Fibroblast of villous mesenchyme (primary cell): ENCODE measurements at places on chromosomes 2 and 18. TPM values are rescaled to one million over a fixed set of nuclear protein-coding genes. Genes with fewer than 3 reads are reported as not detected.
A peak's percentile ranks its signal among the peaks of the same experiment; 100 is the strongest.

DNA sequence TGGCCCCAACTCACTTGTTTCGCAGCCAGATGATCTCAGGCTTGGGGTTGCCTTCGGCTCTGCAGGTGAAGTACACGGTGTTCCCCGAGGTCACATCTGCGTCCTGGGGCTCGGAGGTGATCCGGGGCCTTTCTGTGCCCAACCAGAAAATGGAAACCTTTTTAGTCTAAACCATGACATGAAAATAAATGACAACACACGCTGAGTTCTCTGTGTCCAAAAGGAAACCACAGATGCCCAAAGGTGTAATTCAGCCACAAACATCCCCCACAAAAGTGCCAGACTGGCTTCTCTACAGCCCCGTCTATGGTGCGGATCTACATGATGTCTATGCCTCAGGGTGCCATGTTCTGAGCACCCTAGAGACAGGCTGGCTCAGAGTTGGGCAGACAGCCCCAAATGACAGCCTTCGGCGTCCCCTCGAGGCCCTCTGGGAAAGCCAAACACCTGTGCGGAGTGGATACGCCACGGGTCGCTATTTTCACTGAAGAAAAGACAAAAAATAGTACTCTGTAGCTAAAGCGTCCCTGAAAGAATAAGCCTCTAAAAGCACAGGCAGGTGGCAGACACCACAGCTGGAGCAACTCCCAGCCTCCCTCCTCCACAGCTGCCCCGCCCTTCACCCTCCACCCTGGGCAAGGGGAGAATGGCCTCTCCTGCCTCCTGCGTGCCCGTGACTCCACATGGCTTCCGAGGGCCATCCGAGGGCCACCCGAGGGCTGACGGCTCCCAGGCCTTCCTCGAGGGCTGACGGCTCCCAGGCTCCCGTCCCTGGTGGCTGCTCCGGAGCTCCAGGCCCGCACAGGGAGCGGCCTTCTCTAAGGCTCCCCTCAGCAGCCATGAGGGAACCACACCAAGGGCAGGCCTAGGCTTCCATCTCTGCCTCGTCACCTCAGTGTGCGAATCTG is 67.1 kb downstream of the PXDN start:
- no peak for DNase-seq

GRCh38 chr18:22525883-22526282 is 108.2 kb upstream of the CTAGE1 start:
- no peak for DNase-seq

- peak; percentile 16 for DNase-seq
These were observed 38.3 kb downstream of the TMEM17 start for GRCh38 chr2:62467475-62468321.

GRCh38 chr2:101415220-101415619 is 27.9 kb upstream of the CREG2 start:
- no peak for DNase-seq

- no peak for DNase-seq
These were observed 10.3 kb upstream of the GALNT14 start for GRCh38 chr2:31148514-31148913.

Gene MPP4
- 5.2 and 5.5 TPM in 2 replicates for total RNA-seq

DNA sequence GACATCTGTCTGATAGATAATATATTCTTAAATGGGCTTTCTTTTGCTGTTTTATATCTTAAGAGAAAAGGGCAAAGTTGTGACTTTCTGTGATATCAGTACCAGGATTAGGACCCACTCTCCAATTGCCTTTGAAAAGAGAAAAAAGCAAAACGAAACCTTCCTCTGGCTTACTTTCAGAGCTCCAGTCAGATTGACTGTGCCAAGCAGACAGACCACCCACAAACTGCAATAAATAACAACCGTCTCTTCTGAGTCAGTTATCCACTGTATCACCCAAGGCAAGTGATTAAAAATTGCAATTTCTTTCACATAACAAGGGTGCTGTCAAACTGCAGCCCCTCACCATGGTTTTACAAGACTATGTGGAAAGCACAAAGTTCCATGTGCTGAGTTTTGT is 230.5 kb upstream of the SETBP1 start:
- DNase-seq = no peak

Gene HRH4
- total RNA-seq = under 0.01 TPM in 1 of 2 replicates, not detected in the other

GRCh38 chr2:58629545-58630119 is 388.5 kb upstream of the FANCL start:
- DNase-seq = no peak

Gene ABCG5
- not detected in 2 replicates for total RNA-seq

- peak; percentile 34 for DNase-seq
These were observed 39.1 kb upstream of the FAM136A start for GRCh38 chr2:70340761-70341476.

Gene PAX3
- not detected in 2 replicates for total RNA-seq

- no peak for DNase-seq
These were observed 7.8 kb upstream of the DGUOK start for GRCh38 chr2:73918856-73919255.

Gene THAP4
- 35.4 and 36.7 TPM in 2 replicates for total RNA-seq

Gene TUBA4B
- not detected in 2 replicates for total RNA-seq

Gene EML6
- total RNA-seq = 0.32 and 1.3 TPM in 2 replicates

DNA sequence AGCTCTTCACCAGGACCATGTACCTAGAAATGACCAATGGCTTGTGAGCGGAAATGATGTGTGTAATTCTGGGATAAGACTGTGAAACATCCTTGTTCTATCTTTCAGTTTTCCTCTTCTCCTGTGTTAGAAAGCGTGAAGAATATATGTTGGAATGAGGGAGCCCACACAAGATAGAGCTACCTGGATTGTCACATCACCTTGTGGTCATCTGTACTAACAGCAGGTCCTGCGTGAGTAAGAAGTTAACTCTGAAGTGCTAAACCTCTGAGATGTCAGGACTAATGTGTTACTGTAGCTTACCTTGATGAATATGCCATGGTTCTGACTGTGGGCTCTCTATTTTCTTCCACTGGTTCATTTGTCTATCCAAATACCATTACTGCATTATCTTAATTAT is 75.6 kb downstream of the FASTKD2 start:
- DNase-seq = no peak

Gene GBX2
- 1.6 TPM in 1 of 2 replicates, not detected in the other for total RNA-seq

DNA sequence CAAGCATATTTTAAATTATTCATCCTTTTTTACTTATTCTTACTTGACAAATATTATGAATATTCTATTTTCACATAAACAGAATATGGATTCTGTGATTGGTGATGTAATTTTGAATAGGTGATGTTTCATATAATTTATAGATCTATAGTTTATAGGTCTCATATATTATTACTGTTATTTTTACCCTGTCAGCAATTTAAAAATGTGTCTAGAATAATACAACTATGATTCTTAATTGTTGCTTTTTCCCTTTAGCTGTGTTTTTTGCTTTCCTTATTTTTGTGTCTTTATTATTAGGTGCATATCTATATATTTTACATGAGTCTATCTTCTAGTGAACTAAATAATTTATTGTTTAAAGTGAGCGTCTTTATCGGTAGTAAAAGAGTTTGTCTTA is 226.7 kb upstream of the FSIP2 start:
- no peak for DNase-seq

DNA sequence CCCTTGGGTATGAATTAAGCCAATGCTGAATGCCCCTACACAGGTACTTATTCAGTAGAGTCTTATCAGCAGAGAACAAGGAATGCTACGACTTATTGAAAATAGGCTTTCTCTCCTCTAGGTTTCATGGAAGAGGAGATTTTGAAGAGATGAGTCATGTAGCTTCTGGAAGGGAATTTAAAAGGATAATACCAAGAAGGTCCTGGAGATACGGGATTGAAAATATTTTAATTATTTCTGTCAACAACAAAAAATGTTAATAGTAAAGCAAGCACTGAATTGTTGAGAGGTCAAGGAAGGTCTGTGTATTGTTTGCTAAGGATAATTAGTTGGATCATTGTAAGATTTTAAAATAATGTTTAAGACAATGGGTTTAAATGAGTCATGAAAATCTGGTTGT is 293.0 kb upstream of the SPHKAP start:
- DNase-seq = peak; percentile 1

DNA sequence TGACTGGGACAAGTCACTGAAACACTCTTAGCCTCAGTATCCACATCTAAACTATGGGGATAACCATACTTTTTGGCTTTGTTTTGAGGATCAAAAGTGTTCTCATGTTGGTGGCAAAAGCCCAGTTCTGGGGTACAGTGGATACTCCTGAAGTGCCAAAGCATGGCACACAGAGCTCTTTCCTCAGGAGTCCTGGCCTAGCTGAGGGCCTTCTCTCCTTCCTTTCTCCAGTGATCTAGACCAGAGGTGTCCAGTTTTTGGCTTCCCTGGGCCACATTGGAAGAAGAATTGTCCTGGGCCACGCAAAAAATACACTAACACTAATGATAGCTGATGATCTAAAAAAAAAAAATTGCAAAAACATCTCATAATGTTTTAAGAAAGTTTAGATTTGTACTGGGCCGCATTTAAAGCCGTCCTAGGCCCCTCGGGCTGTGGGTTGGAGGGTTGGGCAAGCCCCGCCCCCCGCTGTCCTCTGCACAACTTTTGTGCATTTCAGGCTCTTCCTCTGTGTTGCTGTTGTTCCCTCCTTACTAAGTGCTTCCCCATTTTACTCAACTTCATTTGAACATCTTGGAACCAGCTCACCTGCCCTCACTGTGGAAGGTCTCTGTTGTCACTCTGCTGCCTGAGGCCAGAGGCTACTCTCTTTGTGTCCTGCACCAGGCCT is 337.0 kb downstream of the CYRIA start:
- DNase-seq = no peak

Gene MSTN
- under 0.01 TPM in 2 replicates for total RNA-seq

- DNase-seq = peak; percentile 72
These were observed 115.2 kb upstream of the TFCP2L1 start for GRCh38 chr2:121400201-121400600.

Gene RAB17
- 0.43 and 0.64 TPM in 2 replicates for total RNA-seq

DNA sequence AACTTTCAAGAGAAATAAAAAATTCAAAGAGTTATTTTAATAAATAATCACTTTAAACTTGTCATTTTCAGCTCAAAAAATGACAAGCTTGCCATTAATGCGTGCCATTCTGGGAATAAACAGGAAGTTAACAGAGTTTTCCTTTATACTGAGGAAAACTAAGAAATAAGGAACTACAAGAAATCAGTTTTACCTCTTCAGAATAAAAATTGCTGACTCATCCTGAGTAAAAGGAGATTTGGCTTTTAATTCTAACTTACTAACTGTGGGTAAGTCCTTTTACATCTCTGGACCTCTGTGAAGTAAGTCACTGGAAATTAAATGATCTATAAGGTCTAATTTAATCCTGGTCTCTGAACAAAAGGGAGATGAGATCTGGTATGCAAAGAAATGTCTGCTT is 16.1 kb downstream of the CEBPZ start:
- peak; percentile 9 for DNase-seq

- DNase-seq = peak; percentile 88
These were observed 108.7 kb downstream of the FEZ2 start for GRCh38 chr2:36489281-36489680.

GRCh38 chr2:240567137-240567871 is 980 bp upstream of the RNPEPL1 start:
- peak; percentile 61 for DNase-seq

Gene LPIN1
- total RNA-seq = 62.2 and 69.6 TPM in 2 replicates
